Stimulated activated CD8-positive, alpha-beta memory T cell treated with anti-CD3 and anti-CD28 coated beads, Interleukin-2, amount 100 ng/mL, for 48 hours (primary cell): ENCODE measurements at places on chromosomes 11 and 22.
A peak's percentile ranks its signal among the peaks of the same experiment; 100 is the strongest.

GRCh38 chr11:122404571-122404970 is 251.0 kb upstream of the UBASH3B start:
- no peak for DNase-seq

DNA sequence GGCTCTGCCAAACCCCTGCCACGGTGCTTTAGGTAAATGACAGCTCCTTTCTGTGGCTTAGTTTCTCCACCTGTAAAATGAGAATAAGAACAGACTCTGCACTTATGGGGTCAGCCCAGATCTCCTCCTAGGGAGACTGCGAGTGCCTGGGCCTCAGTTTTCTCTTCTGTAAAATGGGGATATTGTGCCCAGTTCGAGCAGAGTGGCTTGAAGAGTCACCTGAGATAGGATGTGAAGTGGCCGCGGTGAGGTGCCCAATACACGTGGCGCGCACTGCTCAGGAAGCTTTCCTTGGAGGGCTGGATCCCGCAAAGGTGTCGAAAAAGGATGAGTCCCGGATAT is 473 bp upstream of the EMID1 start:
- DNase-seq, result no peak

- no peak for DNase-seq
Measured at GRCh38 chr22:49310354-49310753, 517.3 kb downstream of the BRD1 start.

DNA sequence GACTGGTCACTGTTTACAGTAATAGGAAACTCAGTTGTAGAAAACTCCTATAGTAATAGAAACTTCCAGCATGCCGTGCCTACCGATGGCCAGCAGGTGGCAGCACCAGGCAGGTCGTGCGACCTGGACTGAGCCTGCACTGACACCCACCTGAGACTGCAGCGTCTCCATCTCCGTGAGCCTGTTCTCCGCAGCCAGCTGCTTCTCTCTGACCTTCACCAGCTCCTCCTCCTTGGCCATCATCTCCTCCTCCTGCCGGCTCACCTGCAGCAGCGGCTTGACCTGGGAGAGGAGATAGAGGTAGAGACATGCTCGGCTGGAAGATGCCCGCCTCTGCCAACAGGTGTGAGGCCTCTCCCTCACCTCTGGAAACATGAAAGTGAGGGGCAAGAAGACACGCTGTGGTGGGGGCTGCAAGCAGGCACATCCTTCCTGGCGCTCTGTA is 48.5 kb downstream of the APOL1 start:
- DNase-seq, result peak; percentile 76

- no peak for DNase-seq
Measured at GRCh38 chr11:10379022-10379421, 74.1 kb downstream of the ADM start.

- DNase-seq, result no peak
Measured at GRCh38 chr22:44448271-44448830, 49.7 kb downstream of the RTL6 start.

DNA sequence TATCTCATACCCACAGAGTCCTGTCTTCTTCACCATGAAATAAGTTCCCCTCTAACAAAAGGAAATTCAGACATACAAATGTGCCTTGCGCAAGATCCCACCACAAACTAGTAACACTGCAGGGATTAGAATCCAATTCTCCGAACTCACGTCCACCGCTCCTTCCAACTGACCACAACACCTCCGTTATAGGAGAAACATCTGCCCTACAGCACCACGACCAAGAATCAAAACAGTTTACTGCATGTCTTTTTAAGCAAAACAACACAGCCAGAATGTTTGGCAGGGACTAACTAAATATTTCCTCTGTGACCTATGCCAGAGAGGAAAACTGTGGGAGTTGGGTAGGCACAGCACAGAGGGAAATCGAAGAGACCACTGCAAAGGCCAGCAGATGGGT is 72.7 kb upstream of the AKIP1 start:
- no peak for DNase-seq

GRCh38 chr11:116970485-116971292 is 127.5 kb downstream of the SIK3 start:
- DNase-seq, result no peak

DNA sequence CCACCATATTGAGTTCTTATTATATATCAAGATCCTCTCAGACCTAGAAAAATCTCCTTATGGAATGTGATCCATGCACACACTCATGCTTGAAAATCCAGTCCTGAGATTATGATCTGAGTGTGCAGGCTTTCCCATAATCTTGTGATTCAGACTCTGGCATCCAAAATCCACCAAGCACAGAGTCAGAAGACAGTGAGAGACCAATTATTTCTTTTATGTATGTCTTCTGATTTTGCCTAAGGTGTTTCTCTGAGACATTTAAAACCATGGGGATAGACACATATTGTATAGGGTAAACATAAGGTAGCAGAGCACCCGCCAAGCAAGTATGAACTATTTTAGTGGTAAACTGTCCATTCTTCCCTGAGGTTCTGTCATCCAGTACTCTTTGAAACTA is 52.0 kb upstream of the MMP13 start:
- DNase-seq, result no peak

- DNase-seq, result no peak
Measured at GRCh38 chr22:40415531-40416266, 45.3 kb downstream of the SGSM3 start.

- no peak for DNase-seq
Measured at GRCh38 chr11:118076754-118077281, at the start of gene TMPRSS4. Gene TMPRSS4 (plus strand): TSS chr11:118077078. CDS start chr11:118077303, 225 bp downstream.

- peak; percentile 46 for DNase-seq
Measured at GRCh38 chr11:65419772-65420481, 2.7 kb upstream of the NEAT1 start.

DNA sequence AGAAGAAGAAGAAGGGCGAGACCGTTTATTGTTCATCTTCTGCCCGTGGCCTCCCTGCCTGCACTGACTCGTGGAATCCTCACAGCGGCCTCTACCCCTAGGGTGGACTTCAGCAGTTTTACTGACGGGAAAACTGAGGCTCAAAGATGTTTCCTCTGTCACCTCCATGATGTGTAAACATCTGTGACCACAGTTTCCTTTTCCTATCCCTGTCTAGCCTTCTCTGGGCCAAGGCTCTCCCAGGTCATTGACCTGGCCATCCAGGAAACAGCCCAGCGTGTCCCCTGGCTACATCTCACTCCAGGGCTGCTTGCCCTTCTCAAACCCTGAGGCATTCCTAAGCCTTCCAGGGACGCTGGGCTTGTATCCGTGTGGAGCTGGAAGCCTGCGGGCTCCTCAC is 49.0 kb upstream of the GCAT start:
- DNase-seq, result no peak

DNA sequence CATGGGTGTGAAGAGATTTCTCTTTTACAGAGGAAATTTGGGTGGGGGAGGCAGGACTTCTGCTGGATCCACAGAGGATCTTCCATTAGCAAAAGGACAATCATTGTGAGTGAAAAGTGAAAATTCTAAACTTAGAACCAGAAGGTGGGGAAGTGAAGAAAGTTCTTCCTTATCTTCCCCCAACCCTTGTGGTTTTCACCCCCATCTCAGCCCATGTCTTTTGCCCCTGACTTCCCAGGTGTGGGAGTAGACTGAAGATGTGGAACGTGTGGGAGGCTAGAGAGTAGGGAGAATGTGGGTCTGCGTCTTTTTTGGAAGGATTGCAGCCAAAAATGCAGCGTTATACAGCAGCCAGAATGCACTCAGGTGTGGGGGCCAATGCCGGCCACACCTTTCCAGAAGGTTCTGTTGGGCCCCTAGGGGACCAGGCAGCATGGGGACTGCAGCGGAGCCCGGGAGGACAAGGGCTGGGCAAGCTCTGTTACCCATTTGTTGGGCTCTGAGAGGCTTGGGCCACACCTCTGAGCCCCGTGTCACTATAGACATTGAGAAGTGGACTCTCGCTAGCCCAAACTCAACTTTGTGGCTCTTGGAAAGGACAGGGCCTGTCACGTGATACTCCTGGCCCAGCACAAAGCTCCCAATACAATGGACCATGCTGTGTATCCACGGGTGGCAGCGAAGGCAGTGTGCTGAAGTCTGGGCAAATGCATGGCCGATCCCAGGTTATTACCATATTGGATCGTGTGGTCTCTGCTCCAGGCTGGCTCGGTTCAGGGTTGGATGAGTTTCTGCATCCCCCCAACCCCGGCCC is 32.8 kb upstream of the LINC01488 start:
- no peak for DNase-seq

- DNase-seq, result no peak
Measured at GRCh38 chr11:132771746-132772145, 760.6 kb downstream of the OPCML start.

- DNase-seq, result no peak
Measured at GRCh38 chr11:99682646-99683045, 661.9 kb downstream of the CNTN5 start.

DNA sequence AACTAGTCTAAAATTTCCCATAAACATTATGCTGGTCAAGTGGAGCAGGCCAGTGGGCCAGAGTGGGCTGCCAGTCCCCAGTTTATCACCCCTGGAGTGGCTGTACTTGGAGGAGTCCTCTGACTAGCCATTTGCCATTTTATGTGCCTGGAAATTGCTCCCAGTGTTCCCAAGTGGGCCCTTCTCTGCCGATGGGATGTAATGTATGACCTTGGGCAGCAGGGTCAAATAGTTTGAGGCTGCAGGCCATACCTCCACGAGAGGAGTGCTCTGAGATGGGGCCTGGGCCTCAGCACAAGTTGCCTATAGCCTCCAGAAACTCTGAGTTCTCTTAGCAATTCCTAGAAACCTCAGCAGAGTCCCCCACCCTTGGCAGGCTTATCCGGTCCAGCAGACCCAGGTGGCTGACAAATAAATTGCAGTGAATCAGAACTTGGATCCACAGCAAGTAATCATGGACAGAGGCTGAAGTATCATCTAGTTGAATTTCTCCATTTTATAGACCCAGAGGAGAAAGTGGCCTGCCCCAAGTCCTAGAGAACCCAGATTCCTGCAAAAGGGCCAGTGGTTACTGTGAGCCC is 17.8 kb upstream of the PATZ1 start:
- no peak for DNase-seq

DNA sequence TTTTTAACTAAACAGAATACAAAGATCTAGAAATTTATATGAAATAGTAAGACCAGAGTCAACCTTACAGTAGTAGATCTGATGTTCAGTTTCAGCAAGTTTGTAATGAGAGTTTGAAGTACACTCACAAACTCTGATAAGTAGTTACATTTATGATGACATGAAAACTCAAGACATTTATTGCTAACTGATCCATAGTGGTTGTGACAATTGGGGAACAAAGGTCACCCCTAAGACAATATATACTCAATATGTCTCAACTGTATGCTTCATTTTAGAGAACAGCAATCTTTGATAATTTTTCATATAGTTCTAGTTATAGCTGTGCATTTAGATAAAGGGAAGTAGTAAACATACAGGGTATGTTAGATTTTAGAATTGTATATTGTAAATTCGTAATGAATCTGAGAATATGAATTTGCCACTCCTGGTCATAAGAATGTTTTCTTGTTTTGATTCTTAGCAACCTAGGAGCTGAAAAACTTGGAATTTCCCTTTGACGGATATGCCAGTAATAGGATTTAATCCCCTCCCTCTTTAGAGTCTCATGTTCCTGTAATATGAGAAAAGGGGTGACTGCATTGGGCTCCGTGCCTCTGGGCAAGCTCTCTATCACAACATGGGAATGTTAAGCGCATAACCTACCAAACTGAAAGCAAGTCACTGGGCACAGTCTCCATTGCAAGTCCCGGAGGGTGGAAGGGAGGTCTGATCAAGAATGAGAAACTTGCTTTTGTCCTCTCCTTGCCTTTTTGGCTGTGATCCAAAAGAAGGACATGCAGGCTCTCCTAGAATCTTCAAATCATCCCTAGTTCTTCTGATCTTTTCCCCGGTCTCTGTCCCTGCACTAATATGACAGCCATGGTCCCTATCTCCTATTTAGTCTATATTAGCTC is 11.4 kb downstream of the OR10D3 start:
- no peak for DNase-seq

GRCh38 chr11:118663381-118663780 is 16.1 kb downstream of the TREH start:
- no peak for DNase-seq

GRCh38 chr22:41177040-41177621 is 28.0 kb upstream of the L3MBTL2 start:
- no peak for DNase-seq

DNA sequence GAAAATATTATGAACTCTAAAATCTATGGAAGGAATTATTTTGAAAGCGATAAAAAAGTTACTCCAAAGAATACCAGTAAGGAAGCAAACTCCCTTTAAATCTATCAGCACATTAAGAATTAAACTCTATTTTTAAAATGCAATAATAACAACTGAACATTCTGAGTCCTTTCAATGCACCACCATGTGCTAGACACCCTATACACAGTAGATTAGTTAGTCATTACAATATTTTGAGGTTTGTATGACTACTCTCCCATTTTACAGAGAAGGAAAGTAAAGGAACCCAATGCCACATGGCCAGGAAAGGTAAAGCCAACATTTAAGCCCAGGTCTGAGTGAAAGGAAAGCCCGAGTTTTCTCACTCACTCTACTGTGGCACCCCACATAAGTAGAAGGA is 17.7 kb downstream of the JAML start:
- DNase-seq, result no peak
